ENCODE measurements at places on chromosomes 7 and 10.

DNA sequence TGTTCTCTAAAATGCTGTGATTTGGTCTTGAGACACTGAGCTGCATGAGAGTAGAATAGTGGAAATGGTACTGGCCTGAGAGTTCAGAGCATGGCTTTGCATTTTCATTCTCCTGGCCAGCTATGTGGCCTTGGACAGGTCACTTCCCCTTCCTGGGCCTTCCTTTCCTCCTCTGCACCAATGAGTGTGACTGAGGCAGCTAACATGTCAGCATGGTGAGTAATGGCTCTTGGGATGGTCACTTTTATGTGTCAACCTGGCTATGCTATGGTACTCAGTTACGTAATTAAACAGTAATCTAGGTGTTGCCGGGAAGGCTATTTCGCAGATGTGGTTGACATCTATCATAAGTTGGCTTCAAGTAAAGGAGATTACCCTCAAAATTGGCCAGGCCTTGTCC lies 109.3 kb downstream of the RTKN2 start:
- DNase-seq, result no peak

- DNase-seq, result no peak
Measured at GRCh38 chr7:73815436-73815835, 15.4 kb upstream of the CLDN4 start.

DNA sequence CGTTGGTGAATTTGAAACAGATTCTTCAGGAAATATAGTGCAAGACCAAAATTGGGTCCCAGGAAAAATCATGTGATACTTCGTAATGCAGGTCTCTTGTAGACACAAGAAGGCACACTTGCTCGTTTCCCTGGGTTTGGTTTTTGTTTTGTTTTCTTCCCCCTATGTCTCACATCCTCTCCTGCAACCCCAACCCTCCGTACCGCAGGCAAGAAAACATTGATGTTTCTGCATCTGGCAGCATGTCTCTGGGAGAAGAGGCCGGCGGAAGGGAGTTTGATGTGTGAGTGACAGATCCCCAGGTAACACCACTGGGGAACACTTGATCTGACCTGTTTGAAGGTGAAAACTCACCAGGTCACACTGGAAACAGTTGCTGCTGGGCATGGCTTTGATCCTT lies 718.5 kb downstream of the AUTS2 start:
- no peak for DNase-seq

GRCh38 chr10:85641479-85642009 lies 725.1 kb downstream of the GRID1 start:
- DNase-seq, result no peak

Data from stimulated activated CD8-positive, alpha-beta memory T cell treated with anti-CD3 and anti-CD28 coated beads, Interleukin-15, amount 100 ng/mL, for 1 hour (primary cell).